Colonic mucosa (tissue), 4 donors: ENCODE measurements at places on chromosomes 5 and 9. TPM values are rescaled to one million over a fixed set of nuclear protein-coding genes. Genes with fewer than 3 reads are reported as not detected.

- no peaks in the 10 kb centered on the region for H3K36me3 ChIP-seq
- no peaks in the 10 kb centered on the region for H3K4me1 ChIP-seq
- H3K27ac ChIP-seq, result no peak overlapping the region
- peak overlapping the region; percentile 97 for H3K4me3 ChIP-seq
- H3K27me3 ChIP-seq, result no peaks in the 10 kb centered on the region
- DNase-seq, result no peak
These were observed 598 bp upstream of the KIAA1191 start for GRCh38 chr5:176362233-176362490.

- H3K4me3 ChIP-seq, result peak overlapping the region; percentile 93
- no peaks in the 10 kb centered on the region for H3K4me1 ChIP-seq
- DNase-seq, result no peak
- peak overlapping the region; percentile 83 for H3K27ac ChIP-seq
- no peaks in the 10 kb centered on the region for H3K36me3 ChIP-seq
These were observed 350 bp upstream of the SLC25A46 start for GRCh38 chr5:110738503-110738811.

DNA sequence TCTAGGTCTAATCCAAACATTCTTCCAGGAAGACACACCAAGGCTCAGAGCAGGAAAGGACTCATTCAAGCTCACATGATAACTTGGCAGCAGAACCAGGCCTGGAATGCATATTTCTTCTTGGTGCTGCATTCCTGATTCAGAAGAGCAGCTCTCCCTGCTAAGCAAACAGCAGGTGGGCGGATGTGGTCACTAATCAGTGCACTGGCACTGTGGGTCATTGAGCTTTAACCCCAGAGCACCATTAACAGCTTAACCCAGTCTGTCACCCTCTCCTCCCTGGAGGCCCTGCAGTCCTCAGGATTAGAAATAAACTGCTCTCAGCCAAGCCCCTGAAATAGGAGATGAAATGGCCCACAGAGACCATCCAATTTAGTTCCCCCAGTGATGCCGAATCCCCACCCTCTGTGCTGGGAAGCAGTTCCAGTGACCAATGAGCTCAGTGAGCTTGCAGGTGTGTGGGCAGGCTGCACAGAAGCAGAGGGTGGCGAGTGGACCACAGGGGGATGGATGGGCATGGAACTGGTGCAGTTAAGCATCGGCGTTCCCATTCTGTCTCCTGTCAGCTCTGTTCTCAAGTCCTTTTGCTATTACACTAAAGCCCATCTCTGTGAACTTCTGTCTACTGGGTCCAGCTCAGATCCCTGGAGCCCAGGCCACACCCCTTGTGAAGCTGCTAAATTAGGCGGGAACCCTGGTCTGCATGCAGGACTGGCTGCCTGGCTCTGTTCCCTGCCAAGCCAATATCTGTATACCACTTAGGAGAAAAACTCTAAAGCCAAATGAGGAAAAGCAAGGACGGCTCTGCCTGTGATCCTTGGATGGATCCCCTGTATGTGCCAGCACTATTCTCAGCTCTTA, 16.6 kb upstream of the MEGF9 start:
- H3K4me1 ChIP-seq, result no peaks in the 10 kb centered on the region
- no peak overlapping the region for H3K4me3 ChIP-seq
- no peak overlapping the region for H3K27ac ChIP-seq
- DNase-seq, result no peak
- H3K36me3 ChIP-seq, result no peaks in the 10 kb centered on the region

ZFYVE16 gene
- total RNA-seq, result 22.3 TPM

TUBB4B gene
- 303 TPM for total RNA-seq

GRCh38 chr5:159269723-159270122, 6.6 kb downstream of the UBLCP1 start:
- H3K27ac ChIP-seq, result no peak overlapping the region
- H3K4me3 ChIP-seq, result no peak overlapping the region
- H3K36me3 ChIP-seq, result no peaks in the 10 kb centered on the region
- H3K4me1 ChIP-seq, result no peaks in the 10 kb centered on the region
- no peak for DNase-seq

DNA sequence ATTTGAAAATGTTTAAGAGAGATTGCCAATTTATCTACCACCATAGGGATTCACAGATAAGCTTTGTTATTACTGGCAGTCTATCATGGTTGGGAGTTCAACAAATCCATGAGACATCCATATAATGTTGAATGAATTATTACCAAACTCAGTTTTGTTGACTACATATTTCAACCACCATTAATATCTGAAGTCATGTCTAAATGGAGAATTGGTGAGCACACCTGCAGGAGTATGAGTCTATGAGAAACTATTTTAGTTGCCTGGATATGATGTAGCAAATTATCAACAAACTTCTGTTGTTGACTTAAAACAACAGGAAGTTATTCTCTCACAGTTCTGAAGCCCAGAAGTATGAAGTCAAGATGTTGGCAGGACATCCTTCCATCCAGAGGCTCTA, 126.8 kb upstream of the FBXL7 start:
- H3K4me3 ChIP-seq, result no peak overlapping the region
- H3K27me3 ChIP-seq, result no peaks in the 10 kb centered on the region
- no peak for DNase-seq

SLC6A3 gene
- not detected for total RNA-seq

DNA sequence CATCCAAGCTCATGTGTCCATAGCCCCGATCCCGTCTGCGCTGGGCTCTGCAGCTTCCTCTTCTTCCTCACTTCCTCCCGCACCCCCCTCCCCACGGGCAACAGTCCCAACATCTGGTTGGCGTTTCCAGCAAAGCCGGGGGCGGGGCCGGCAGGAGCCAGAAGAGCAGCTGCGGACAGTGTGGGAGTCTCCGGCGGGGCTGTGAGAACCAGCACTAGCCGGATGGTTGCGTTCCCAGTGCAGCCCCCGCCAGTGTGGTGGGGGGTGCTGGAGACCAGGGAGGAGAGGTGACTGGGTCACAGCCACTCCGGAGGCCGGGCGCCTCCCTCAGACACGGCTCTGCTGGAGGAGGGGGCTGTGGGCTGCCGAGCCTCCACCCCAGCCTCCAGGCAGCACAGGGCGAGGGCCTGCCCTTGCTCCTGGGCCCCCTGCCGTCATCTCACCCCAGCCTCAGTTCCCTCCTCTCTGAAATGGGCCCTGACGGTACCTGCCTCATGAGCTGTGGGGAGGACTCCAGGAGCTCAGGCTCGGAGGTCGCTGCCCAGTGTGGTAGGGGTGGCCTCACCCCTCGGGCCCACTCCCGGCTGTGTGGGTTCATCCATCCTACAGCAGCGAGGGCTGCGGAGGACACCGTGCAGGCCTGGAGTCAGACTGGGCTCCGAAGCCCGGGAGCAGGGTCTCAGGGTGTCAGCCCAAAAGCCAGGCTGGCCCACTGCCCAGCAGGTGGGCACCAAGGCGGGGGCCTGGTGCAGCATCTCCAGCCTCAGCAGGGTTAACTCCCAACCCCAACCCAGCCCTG, 41.5 kb upstream of the NOTCH1 start:
- no peak overlapping the region for H3K27ac ChIP-seq
- no peaks in the 10 kb centered on the region for H3K36me3 ChIP-seq
- no peaks in the 10 kb centered on the region for H3K27me3 ChIP-seq

ANKRD34B gene
- not detected for total RNA-seq

DNA sequence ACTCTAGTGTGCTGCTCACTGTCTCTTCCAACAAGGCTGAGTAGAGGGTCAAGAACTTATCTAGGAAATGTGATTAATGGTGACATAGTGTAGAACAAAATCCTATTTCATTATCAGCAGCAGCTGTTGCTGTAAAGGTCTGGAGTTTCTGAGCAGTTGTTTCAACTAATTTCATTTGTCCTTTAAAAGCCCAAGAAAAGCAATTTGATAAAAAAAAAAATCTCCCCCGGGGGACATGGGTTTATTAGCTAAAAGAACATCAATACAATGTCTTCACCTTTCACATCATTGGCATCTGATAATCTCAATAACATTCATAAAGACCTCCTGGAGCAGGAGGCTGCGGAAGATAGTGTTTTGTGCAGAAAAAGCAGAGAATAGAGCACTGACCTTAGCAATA, 468.1 kb downstream of the KCTD16 start:
- no peak for DNase-seq
- no peaks in the 10 kb centered on the region for H3K36me3 ChIP-seq
- H3K27ac ChIP-seq, result no peak overlapping the region
- H3K4me1 ChIP-seq, result no peaks in the 10 kb centered on the region
- no peaks in the 10 kb centered on the region for H3K27me3 ChIP-seq

DNA sequence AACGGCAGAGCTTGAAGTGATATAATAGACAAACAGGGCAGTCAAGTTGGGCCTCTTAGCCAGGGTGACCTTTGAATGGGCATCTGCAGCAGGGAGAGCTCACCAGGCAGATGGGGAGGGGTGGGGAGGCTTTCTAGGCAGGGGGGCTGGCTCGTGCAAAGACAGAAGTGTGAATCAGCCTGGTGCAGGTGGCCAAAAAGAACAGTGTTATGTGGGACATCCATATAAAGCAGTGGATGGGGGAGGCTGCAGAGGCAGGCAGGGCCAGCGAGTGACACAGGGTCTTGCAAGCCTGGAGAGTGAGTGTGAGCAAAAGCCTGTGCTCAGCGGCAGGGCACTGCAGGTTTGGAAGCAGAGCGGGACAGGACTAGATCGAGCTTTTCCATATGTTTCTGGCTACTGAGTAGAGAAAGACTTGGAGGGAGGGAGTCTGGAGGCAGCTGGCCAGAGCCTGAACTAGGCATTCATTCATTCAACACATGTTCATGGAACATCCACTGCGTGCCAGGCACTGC, 14.2 kb upstream of the TTLL11 start:
- H3K27ac ChIP-seq, result no peak overlapping the region
- H3K4me1 ChIP-seq, result no peaks in the 10 kb centered on the region
- no peak overlapping the region for H3K4me3 ChIP-seq
- no peaks in the 10 kb centered on the region for H3K27me3 ChIP-seq
- DNase-seq, result no peak

MYOT gene
- total RNA-seq, result 3.2 TPM

- H3K36me3 ChIP-seq, result no peaks in the 10 kb centered on the region
- H3K27me3 ChIP-seq, result no peaks in the 10 kb centered on the region
- H3K4me3 ChIP-seq, result no peak overlapping the region
- H3K4me1 ChIP-seq, result no peaks in the 10 kb centered on the region
- no peak for DNase-seq
These were observed 246.4 kb downstream of the SMARCA2 start for GRCh38 chr9:2261421-2262103.

DNA sequence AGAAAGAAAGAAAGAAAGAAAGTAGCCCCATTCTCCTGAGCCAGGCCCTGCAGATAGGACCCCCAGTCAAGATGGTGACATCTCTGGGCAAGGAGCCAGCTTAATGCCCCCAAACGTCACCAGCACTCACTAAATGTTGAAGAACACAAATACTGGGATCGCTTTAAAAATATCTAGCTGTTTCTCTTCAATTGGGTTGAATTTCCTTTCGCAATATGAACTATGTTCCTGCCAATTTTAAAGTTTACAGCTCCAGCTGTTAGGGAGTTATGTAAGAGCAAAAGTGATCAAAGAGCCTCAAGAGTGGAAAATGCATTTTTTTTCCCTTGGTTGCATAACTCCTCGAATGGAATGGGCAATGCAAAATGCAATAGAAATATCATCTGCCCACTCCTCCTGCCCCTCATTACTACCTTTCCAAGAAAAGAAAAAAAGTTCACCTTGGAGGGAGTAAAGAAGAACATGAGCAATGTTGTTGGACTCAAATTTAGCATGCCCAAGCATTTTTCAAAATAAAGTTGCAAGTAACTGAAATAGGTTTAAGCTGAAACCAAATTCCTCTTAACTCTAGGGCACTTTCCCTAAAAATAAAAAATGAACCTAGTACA, 244.2 kb upstream of the PIK3R1 start:
- H3K27me3 ChIP-seq, result no peaks in the 10 kb centered on the region
- no peak for DNase-seq
- H3K4me1 ChIP-seq, result peaks cover 4% of the 10 kb centered on the region
- H3K36me3 ChIP-seq, result no peaks in the 10 kb centered on the region
- H3K27ac ChIP-seq, result no peak overlapping the region

HEXB gene
- total RNA-seq, result 173 TPM

LCN15 gene
- total RNA-seq, result 3.4 TPM

DNA sequence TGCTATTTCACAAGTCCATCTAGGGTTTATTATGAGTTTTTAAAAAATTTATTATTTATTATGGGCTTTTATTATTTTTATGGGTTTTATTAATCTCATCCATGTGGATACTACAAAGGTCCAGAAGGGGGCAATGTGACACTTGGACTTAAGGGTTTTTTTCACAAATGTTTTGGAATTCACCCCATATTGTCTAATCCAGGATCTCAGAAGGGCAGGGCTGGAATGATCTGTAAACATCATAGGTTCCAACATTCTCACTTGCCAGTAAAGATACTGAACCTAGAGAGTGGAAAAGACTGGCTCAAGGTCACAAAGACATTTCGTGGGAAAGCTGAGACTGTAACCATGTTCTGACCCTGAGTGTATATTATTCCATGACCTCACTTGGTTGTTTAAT, 35.6 kb downstream of the NIM1K start:
- H3K27me3 ChIP-seq, result no peaks in the 10 kb centered on the region
- no peaks in the 10 kb centered on the region for H3K4me1 ChIP-seq
- H3K27ac ChIP-seq, result no peak overlapping the region
- H3K36me3 ChIP-seq, result no peaks in the 10 kb centered on the region
- DNase-seq, result no peak

PRR16 gene
- 1.2 TPM for total RNA-seq

DNA sequence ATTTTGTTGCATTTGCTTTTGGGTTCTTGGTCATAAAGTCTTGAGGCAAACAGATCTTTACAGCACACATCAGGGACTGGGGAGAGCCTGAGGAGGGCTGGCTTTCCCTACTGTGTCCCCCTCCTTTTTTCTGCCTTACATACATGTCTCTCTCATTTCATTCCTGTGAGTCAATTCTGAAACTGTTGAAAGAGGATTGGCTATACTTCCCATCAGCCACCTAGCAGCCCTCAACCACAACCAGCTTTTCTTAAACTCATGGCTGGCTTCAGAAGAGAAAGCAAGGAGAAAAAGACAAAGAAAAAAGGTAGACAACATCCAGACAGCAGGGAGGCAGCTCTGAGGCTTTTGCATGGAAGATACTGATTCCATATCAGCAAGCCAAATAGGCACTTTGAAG, 374.8 kb upstream of the KIF2A start:
- H3K27ac ChIP-seq, result no peak overlapping the region
- H3K27me3 ChIP-seq, result no peaks in the 10 kb centered on the region
- no peaks in the 10 kb centered on the region for H3K36me3 ChIP-seq
- H3K4me3 ChIP-seq, result no peak overlapping the region
- no peak for DNase-seq
- no peaks in the 10 kb centered on the region for H3K4me1 ChIP-seq

TMEM252 gene
- total RNA-seq, result not detected

GRCh38 chr5:86640998-86641397, 23.3 kb downstream of the COX7C start:
- H3K36me3 ChIP-seq, result no peaks in the 10 kb centered on the region
- H3K4me1 ChIP-seq, result no peaks in the 10 kb centered on the region
- DNase-seq, result no peak
- no peaks in the 10 kb centered on the region for H3K27me3 ChIP-seq
- H3K27ac ChIP-seq, result no peak overlapping the region

DNA sequence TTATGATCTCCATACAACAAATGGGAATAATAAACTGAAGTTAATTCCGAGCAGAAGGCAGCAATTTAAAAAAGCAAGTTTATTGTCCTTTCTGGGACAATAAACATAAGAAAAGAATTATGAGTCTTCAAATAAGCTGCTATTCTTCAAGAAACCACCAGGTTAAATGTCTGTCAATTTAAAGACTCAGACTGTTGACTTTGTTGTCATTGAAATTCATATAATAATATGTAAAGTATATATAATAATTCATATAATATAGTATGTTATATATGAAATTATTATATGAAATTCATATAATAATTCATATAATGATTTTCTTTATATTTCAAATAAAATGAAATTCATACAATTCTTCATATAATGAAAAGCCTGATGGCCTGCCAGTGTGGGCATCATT, 497.5 kb upstream of the RGMB start:
- DNase-seq, result no peak
- no peaks in the 10 kb centered on the region for H3K36me3 ChIP-seq
- H3K4me3 ChIP-seq, result no peak overlapping the region
- H3K4me1 ChIP-seq, result no peaks in the 10 kb centered on the region
- H3K27me3 ChIP-seq, result no peaks in the 10 kb centered on the region
